Stimulated activated CD8-positive, alpha-beta memory T cell treated with anti-CD3 and anti-CD28 coated beads, Interleukin-2, amount 100 ng/mL, for 1 hour (primary cell): ENCODE measurements at places on chromosomes 2 and 18.

- DNase-seq: no peak
These were observed 24.3 kb downstream of the OSBPL1A start for GRCh38 chr18:24373328-24373727.

DNA sequence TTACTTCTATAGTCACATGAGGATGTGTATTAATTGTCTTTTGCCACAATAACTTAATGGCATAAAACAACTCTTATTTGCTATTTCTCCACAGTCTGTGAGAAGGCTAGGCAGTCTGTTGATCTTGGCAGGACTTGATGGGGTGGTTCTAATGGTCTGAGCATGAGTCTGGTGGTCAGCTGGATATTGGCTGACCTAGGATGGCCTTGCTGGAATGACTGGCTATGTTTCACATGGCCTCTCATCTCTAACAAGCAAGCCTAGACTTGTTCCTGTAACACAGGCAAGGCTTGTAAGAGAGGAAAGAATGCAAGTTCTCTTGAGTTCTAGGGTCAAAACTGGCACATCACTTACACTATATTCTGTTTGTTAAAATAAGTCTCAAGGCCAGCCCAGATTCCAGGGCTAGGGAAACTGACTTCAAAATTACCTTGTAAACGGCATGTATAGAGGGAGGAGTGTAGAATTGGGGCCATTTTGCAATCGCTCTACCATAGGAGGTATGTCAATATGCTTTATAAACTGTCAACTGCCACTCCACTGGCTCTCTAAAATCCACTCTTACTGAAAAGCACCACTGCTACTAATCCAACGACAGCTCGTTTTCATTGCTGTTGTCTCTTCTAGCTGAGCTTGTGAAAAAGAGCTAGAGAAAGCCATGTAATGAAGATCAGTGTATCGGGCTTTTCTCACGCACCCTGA, 325.0 kb upstream of the PKDCC start:
- no peak for DNase-seq

DNA sequence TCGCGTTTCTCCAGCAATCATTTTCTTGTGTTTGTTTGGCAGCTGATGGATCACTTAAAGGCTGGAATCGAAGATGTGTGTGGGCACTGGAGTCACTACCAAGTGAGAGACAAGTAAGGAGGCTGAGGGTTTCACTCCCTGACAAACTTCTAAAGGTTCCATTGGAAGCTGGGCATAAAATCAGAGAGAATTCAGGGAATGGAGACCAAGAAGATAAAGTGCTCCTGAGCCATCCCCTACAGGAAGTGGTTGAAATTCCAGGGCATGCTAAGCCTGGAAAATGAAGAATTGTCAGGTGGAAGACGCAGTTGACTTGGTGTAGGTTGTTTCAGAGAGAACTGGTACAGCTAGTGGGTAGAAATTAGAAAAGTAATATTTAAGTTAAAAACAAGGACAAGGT, 39.1 kb downstream of the SLC9A4 start:
- DNase-seq: no peak

- DNase-seq: no peak
These were observed 209.4 kb downstream of the CDH20 start for GRCh38 chr18:61542596-61542995.

DNA sequence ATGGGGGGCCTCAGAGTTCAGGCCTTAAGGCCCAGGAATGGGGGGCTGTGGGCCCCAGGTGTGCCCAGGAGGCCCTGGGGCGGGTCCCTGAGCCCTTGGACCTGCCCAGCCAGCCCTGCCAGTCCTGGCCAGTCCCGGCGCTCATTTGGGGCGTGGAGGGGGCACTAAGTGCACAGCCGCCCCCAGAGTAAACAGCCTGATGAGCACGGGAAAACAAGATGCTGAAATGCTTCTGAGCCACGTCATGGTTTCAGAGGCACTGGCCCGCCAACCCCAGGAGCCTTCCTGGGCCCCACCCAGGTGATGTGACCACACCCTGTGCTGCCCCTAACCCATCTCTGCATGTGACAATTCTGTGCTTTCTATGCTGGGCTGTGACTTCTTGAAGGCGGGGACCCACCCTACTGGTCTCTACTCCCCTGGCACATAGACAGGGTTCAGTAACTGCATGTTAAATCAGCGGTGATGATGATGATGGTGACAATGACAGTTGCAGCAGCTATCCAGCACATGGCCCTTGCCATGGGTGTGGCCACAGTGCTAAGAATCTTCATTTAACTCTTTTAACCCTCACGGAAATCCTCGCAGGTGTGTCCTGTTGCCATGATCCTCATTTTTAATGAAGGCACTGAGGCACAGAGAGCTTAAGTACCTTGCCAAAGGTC, 28.1 kb upstream of the ASPRV1 start:
- no peak for DNase-seq

- DNase-seq: no peak
These were observed 52.3 kb upstream of the ROCK2 start for GRCh38 chr2:11396467-11397445.

DNA sequence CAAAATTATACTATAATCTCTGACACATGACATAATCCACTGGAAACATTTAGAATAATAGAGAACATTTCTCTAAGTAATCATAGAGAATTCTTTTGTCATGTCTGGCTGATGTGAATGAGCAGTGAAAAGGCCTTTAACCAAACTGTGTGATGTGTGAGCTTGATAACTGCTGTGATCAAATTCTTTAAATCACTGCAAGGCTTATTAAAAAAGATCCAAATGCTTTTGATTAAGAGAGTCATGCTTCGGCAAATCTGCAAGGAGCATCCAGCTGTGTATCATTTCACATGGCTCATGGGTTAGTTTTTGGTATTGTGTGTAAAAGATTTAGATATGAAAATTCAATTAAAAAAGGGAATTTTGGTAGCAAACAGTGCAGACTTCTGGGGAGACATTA, 58.6 kb upstream of the TFPI start:
- no peak for DNase-seq

GRCh38 chr2:138500592-138501424, 762 bp upstream of the SPOPL start:
- DNase-seq: no peak

DNA sequence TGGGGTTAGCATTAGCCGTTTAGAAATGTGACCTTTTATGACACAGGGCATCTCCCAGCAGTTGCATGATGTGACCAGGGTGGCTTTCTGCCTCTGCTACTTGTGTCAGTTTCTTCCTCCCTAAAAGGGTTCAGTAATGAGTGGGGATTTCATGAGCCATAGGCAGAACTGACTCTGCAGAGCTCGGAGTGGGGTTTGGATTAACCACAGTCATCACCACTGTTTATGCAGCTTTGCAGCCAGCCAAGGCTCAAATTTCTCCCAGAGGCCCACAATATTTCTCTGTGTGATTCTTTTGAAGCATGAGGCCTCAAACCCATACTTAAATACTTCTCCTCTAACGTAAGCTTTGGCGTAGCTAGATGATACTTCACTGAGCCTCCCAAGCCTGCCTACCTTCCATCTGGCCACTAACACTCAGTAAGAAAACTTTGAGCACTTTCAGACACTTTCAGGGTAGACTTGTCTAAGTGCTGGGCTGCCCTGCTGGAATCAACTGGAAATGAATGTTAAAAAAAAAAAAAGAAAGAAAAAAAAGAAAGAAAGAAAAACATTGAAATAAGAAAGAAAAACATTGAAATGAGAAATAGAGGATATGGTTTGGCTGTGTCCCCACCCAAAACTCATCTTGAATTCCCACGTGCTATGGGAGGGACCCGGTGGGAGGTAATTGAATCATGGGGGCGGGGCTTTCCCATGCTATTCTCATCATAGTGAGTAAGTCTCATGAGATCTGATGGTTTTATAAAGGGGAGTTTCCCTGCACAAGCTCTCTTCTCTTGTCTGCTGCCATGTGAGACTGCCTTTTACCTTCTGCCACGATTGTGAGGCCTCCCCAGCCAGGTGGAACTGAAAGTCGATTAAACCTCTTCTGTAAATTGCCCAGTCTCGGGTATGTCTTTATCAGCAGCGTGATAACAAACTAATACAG, 11.5 kb upstream of the LAPTM4A start:
- DNase-seq: no peak

GRCh38 chr18:48310353-48310752, 98.8 kb downstream of the ZBTB7C start:
- DNase-seq: no peak

DNA sequence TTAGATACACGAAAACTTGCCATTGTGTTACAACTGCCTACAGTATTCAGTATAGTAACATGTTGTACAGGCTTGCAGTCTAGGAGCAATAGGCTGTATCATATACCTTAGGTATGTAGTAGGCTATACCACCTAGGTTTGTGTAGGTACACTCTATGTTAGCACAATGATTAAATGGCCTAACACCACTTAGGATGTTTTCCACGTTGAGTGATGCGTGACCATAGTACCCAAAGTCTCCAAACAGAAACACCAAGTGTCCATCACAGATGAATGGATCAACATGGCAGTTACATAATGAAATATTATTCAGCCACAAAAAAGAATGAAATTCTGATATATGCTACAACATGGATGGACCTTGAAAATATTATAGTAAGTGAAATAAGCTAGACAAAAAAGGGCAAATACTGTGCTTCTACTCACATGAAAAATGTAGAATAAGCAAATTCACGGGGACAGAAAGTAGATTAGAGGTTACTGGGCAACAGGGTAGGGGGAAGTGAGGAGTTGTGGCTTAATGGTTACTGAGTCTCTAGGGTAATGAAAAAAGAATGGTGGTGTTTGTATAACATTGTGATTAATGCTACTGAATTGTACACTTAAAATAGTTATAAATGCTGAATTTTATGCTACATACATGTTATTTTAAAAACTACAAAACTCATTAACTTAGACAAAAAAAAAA, 62.6 kb downstream of the TMEM131 start:
- no peak for DNase-seq

DNA sequence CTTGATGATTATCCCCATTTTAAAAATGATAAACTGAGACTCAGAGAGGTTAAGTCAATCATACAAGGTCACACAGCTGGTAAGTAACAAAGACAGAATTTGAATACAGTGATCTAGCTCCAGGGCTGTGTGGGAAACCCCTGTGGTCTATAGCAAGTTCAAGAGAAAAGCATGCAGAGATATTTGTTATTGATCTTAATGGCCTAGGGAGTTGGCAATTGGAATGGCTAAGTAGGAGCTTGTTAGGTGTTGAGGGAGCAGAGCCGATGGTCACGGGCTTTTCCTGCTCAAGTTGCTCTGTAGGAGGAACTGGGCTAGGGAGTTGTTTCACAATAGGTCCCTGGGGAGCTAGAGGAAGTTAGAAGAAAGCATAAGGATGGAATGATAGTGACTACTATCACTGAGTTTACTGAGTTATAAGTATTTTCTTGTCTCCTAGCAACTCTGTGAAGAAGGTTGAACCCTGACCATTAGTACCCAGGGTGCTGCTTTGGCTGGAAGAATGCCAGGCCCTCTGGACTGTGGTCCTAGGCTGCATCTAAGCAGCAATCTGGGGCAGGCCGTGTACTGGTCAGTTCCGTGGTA, 30.0 kb downstream of the RNF125 start:
- no peak for DNase-seq

DNA sequence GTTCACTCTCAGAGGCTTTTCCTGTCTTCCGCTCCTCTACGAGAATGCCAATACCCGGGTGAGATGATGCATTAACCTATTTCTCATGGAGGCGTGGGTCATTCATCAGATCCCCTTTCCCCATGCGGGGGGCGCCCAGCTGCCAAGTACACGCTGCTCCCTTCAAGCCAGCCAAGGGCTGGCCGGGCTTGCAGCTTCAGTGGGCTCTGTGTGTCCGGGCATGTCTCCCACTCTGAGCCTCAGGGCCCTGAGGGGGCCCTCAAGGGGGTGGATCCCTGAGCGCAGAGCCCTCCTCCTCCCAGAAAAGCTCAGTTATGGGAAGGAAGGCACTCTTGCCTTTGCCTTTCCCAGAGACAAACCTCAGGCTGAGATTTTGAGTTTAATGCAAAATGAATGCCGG, 431.8 kb upstream of the MYT1L start:
- no peak for DNase-seq

GRCh38 chr2:187638840-187639239, 84.6 kb upstream of the TFPI start:
- DNase-seq: no peak

- DNase-seq: no peak
These were observed 51.7 kb downstream of the NOP58 start for GRCh38 chr2:202317080-202317857.

- DNase-seq: no peak
These were observed 65.7 kb downstream of the REL start for GRCh38 chr2:60947056-60947455.

DNA sequence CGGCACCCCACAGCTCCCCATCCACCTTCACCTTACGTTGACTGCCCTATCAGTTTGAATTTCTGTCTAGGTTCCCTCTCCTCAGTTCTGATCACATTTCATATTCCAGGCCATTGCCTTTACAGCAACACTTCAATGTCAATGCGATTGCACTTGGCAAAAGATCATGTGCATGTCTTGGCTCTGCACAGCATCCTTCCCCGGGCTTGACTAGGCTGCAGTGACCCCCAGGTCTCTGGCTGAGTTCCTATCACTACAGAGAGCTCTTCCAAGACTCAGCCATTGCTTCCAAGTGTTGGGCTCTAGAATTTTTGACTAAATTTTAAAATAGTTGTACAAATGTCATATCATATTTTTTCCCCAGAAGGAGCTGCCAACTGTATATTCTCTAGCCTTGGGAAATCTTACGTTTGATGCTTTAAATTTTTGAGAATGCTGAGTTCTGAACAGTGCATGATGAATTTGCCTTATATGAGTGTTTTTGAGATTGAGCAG, 103.8 kb upstream of the NEDD4L start:
- DNase-seq: no peak

- DNase-seq: no peak
These were observed 154.6 kb downstream of the ERBB4 start for GRCh38 chr2:212384027-212384426.

DNA sequence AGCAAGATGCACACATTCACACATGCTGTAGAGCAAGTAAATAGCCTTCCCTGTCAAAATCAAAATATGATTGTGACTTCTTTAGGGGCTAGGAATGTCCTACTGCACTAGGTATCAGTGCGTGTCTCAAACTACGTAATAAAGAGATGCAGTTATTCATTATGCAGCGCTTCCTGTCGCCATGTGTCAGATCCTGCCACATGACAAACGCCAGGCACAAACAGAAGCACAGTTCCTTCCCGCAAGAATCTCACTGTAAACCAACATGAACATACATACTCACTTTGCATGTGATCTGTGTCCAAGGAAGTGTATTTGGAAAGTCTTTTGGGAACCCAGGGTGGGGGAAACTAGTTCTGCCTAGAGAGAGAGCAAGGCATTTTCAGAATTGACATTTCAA, 599.9 kb downstream of the RNF144A start:
- no peak for DNase-seq

DNA sequence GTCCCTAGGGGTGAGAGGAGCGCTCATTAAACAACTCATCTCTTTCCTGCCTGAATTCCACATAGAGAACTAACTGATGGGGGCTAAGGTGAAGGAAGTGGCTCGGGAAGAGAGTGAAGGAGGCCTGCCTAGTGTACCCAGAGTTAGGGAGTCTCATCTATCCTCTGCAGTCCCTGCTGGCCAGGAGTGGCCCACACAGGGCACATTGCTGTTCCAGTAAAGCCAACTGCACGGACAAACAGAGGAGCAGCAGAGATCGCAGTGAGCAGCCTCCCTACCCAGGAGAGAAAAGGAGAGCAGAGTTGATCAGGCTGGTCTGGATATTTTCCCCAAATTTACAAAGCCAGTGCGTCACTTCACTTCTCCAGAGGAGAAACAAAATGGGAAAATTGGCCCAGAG, 16.9 kb upstream of the FN1 start:
- no peak for DNase-seq

GRCh38 chr18:62506495-62507143, 16.2 kb upstream of the ZCCHC2 start:
- no peak for DNase-seq
